ENCODE measurements at places on chromosomes 11 and 22. TPM values are rescaled to one million over a fixed set of nuclear protein-coding genes. Genes with fewer than 3 reads are reported as not detected.

DNA sequence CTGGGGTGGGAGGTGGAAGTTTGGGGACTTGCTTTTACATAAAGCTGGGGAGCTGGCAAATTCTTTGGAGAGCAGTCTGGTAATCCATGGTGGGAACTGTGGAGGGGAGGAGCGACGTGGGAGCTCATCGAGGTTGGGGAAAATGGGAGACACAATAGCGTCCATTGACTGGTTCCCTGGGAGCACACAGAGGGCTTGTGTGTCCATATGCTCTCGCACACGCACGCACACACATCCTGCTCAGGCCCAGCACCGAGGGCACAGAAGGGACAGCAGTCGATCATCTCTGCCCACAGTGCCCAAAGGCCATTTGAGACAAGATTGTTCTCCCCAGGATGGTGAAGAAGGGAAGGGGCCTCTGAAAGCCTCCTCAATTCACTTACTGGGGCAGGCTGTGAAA is 53.7 kb downstream of the FBXO7 start:
- no peak for DNase-seq

DNA sequence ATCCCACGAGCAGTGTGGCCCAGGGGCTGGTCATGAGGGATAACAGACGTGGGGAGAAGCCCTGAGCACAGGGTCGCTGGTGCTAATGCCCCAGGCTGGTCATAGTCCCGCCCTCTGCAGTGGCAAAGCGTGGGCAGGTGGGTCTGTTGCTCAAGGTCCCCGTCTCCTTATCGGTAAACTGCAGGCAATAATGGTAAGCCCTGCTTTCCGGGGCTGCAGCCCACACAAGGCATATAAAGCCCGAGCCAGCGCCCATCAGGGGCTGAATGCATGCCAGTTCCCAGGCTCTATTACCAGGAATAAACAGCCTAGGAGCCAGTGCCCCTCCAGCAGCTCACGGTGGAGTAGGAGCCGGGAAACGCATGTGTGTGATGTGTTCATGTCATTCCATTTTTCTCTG is 261.0 kb downstream of the BRD1 start:
- DNase-seq: peak; percentile 70

DNA sequence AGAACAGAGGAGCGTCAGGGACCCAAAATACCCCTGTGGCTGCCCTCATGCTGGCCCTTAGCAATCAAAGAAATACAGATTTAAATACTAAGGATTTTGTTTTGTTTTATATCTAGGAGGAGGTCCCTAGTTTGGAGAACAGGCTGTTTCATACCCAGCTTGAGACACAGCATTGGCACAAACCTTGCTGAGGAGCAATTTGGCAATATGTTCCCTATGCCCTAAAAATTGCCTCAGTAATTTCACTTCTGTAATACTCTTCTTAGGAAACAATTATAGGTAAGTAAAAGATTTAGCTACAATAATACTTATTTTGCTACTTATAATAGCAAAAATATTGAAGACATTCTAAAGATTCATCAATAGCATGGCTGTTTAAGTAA is 37.0 kb downstream of the TSKU start:
- DNase-seq: no peak

DNA sequence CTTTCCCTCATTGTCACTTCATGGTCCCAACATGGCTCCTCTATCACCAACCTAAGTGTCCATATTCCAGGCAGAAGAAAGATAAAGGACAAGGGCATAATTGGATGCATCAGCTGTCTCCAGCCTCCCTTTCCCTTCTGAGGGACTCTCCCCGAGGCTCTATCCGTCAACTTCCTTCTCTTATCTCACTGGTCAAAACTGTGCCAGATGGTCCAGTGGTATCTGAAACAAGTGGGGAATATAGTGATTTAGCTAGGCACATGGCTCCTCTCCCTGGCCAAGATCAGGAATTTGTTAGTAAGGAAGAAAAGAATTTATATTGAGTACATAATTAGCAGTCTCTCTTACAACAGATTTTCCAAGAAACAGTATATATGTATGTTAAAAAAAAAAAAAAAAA is 12.6 kb upstream of the SPON1 start:
- DNase-seq: no peak

DNA sequence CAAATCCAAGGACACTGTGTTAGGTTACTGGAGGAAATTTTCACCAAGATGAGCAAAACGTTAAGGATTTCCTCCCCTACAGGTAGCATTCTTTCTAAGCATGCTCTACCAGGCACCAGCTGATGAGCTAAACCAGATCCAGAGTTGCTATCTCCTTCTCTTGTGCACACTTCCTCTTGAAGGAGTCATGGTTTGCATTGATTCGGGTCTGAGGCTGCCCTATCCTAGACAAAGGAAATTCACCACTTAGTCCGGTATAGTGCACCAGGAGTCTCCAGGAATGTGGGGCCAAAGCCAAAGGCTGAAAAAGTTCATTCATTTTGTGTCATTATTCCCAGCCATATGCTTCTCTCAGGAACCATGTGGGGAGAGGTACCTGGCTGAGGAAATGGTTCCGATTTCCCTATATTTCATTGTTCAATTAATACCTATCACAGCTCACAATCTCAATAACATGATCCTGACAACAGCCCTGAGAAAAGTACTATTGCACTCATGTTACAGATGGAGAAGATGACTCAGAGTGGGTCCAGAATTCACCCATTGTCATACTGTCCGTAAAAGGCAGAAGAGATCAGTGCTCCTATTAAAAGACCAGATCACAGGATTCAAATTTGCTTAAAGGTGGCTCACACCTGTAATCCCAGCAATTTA is 39.1 kb downstream of the SLC35F2 start:
- no peak for DNase-seq

DNA sequence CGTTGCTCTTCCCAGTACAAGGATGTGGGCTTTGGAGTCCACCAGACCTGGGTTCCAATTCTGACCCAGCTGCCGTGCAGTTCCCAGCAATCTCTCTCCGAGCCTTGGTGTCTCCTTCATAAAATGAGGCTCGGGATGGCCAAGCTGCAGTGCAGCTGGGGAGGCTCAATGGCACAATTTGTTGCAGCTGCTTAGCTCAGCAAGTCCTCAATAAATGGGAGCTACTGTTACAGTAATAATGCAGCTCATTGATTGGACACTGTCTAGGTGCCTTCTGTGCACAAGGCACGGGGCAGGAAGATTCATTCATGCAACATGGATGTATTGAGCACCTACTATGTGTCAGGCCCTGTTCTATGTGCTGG is 37.1 kb downstream of the SHISAL1 start:
- DNase-seq: no peak

GRCh38 chr11:104291646-104292045 is 127.7 kb upstream of the PDGFD start:
- no peak for DNase-seq

GRCh38 chr11:97548280-97548679 is 1158.5 kb downstream of the JRKL start:
- DNase-seq: no peak

DNA sequence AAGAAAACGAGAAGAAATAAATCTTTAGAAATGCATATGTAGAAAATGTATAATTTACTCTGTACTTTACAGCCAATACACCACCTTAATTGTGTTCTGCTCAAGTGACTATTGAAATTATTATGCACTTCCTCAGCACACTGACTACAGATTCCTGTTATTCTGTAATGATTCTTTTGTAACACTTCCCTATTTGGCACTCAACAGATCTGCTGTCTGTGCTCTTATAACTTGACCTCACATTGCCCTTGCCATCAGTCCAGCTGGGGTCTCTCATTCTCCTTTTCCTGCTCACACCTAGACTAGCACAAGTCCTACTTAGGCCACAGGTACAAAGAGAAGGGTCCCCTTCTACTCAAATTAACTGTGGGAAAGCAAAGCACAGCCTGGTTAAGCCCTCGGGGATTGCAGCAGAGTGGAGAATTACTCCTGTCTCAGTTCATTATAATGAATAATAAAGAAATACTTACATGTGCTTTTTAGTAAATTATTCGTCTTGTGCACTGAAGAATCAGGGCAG is 860.4 kb downstream of the OPCML start:
- no peak for DNase-seq

DNA sequence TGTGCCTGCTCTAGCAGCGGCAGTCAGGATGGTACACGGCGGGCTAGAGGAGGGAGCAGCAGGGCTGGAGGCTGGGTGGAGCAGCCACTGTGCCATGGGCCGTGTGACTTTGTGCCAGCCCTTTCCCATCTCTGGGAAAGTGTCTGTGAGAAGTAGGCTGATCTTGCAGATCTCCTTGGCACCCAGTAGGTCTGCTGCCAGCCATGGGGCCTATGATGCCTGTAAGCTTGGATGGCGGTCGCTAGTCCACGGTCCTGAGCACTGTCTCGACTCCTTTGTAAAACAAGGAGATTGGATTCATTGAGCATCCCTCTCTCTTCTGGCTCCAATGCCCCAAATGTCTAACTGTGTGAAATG is 22.6 kb downstream of the AMPD3 start:
- DNase-seq: peak; percentile 40

DNA sequence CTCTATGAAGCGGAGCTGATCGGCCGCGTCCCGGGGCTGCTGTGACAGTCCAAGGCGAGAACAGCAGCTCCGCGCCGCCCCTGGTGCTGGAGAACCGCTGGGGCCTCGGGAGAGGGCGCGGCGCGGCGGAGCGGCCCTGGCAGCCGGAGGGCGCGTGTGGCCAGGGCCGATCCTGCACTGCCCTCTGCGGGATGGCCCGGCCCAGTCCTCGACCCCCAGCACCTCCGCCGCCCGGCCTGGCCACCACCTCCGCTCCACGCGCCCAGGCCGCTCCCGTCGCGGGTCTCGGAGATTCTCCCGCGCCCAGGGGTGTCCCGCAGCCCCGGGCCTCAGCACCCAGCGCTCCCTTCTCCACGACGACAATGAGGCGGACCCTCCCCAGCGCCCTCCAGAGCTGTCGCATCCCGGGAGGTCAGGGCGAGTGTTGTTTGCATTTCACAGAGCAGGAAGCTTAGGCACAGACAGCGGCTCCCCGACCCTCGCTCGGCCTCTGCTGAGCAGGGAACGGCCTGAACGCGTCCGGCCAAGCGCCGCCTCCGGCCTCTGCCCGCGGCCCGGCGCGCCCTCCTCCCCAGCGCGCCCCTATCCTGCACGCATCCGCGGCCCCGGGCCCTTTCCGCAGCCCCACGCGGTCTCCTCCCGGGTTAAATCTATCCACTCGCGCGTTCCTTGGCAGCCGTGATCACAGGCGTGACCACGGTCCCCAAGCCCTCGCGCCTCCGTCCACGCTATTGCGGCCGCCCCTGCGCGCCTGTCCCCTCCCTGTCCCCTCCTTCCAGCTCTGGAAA is 109.7 kb downstream of the WNT7B start:
- peak; percentile 60 for DNase-seq

DNA sequence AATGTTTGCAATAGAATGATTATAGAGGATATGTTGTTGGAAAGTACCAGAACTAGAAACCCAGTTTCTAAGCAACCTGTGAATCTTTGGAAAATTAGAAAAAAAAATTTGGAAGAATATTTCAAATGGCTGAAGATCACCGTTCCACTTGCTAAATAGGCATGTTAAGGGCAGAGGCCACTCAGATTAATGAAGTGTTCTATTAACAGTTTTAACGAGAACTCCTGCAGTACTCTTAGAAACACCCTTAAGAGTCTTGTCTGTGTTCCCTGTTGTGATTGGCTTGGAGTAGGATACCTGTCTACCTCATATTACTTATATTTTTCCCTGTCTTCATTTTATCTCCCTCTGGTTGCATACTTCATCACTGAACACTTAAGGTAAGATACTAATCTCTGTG is 4.6 kb downstream of the C11orf54 start:
- no peak for DNase-seq

FAM227A gene
- 0.89 TPM for total RNA-seq

CHST1 gene
- 0.38 TPM for total RNA-seq

MYOD1 gene
- total RNA-seq: not detected

OR52A1 gene
- total RNA-seq: not detected

USH1C gene
- not detected for total RNA-seq

PACSIN3 gene
- 59.3 TPM for total RNA-seq

SAA4 gene
- not detected for total RNA-seq

YIF1A gene
- 21.6 TPM for total RNA-seq

THY1 gene
- 18.8 TPM for total RNA-seq

RAG2 gene
- not detected for total RNA-seq

ZBTB16 gene
- total RNA-seq: 142 TPM

MPZL2 gene
- total RNA-seq: 58.3 TPM

GGT5 gene
- total RNA-seq: 38.8 TPM
